Activated T-cell treated with anti-CD3 and anti-CD28 coated beads, Interleukin-2, amount 50 U/mL, for 48 hours (primary cell): ENCODE measurements at places on chromosomes 12 and 14.

GRCh38 chr12:10368206-10369171 lies 21.4 kb downstream of the KLRK1 start:
- no peak for DNase-seq

- DNase-seq = no peak
Measured at GRCh38 chr12:59164991-59165718, 244.9 kb upstream of the LRIG3 start.

GRCh38 chr12:16036073-16036472 lies 124.9 kb downstream of the DERA start:
- no peak for DNase-seq

GRCh38 chr14:89388853-89389252 lies 28.2 kb downstream of the FOXN3 start:
- no peak for DNase-seq

GRCh38 chr12:106343214-106343528 lies 14.4 kb upstream of the POLR3B start:
- no peak for DNase-seq

DNA sequence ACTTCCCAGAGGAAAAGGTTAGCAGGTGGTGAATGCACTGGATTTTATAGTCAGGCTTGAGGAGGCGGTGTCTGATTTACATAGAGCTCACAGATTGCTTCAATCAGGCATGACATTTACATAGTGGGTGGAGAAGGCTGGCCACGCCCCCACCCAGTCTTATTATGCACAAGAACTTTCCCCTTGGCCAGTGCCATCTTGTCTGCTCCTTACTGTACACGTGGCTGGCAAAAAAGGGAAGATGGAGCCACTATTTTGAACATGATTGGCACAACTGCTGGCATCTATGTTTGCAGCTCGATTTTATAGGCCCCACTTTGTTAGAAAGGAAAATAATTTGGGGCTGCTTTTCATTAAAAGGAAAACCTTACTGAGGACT lies 10.9 kb upstream of the LGMN start:
- DNase-seq = no peak

DNA sequence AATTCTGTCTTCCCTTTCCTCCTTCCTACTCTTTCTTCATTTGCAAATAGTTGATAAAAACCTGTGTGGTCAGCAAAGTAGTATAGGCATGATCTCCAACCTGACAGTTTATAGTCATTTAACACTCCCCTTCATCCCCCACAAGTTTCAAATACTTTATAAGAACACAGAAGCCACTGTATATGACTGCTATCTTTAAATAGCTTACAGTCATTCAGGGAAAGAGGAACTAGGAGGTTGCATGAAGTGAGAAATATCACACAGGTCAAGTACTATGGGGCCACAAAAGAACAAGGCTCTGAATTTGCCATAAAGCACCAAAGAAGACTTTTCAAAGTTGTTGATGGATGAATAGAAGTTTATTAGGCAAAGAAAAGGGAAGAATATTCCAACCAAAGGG lies 431.3 kb downstream of the NPAS3 start:
- no peak for DNase-seq

GRCh38 chr12:115070313-115070712 lies 386.3 kb upstream of the TBX3 start:
- DNase-seq = no peak

DNA sequence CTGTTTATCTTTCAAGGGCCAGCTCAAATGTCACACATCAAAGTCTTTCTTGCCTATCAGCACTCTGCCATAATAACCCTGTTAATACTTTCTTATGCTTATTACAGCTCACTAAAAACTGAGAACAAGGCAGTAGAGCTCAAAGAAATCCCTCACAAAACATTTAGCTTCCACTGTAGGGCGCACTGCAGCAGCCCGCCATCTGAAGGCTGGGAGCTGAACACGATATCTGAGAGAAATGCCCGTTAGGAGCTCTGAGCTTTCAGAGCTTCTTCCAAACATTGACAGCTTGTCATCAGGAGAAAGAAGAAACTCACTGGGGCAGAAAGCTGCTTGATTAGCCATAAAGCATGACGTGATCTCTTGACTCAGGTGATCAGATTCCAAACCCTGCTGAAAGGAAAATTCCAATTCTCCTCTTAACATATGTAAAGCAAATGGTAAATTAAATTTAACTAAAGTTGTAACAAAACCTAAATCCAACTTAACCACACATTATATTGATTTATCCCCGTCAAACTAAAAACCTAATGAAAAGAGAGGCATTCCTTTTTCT lies 175.7 kb downstream of the C12orf50 start:
- DNase-seq = no peak

- no peak for DNase-seq
Measured at GRCh38 chr14:105917933-105918436, 391.6 kb downstream of the TMEM121 start.

DNA sequence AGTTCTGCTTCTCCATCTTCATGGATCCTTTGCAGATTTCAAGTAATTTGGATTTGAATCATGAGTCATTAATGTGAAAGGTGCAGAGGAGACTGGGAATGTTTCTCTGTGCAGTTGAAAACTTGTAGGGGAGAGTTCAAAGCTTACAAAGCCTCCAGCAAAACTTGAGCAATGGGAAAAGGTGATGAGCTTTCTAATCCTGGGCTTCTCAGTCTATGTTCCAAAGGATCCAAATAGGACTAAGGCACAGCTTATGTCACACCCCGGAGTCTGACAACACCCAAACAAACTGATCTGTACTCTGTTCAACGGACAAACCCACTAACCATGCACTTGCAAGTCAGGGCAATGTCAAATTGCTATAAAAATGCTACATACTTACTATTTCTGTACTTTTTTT lies 134.8 kb downstream of the DUSP6 start:
- DNase-seq = no peak

DNA sequence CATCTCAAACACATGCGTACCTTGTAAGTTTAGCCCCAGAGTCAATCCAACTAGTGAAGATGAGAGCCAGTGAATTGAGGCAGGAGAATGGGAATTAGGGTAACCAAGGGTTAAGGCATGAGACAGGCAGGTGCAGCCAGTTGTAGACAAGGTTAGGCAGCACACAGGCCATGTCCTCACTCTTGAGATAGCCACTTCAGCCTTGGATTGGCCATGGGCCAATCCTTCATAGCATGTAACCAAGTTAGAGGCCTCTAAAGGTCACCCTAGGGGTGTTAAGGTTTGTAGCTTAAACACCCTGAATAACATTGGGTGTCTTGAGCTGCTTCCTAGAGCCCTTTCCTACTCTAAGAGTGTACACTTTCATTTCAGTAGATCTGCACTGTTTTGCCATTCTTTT lies 208.2 kb upstream of the RBM19 start:
- DNase-seq = no peak

DNA sequence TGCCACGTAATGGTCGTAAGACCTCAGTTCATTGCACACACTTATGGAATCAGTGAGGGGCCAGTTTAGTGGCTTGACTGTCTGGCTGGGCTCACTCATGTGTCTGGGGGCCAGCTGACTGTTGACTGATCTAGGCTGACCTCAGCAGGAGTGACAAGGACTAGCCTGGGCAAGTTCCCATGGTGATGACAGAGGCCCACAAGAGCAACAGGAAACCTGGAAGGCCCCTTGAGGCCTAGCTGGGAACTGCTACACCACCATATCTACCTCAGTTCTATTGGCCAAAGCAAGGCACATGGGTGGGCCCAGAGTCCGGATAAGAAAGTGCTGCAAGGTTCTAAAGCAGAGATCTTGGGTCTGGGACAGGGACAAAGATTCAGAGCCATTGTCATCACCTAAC lies 21.3 kb upstream of the RFLNA start:
- peak; percentile 27 for DNase-seq

DNA sequence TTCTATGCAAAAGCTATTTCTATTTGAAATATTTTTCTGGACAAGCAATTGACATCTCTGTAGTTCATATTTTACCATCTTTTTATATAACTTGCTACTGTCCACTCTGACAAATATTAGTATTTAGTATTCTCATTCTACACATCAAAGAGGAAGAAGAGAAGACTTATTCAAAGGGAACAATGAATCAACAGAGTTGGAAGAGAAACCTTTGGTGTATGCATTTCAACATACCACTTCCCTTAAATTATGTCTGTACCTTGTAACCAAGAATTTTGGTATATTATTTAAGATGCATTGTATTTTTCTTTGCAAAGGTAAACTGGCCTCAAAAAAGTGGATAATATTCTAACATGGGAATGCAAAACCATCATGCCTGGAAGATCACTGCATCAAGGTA lies 72.1 kb upstream of the DUSP6 start:
- DNase-seq = no peak

DNA sequence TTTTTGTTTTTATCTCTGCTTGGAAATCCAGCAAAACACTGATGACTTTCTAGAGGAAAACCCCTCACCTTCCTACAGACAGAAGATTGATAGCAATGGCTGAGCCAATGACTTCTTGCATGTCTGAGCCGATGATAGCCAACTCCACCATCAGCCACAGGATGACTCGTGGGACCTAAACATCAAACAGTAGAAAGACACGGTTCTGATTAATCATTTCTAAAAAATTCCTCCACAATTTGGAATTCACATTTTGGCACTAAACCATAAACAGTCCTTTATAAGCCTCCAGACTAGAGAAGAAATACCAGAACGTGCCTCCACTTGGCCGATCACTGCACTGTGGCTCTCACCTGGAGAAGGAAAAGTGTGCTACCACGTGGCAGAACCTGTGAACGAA lies 25.9 kb downstream of the SLC11A2 start:
- DNase-seq = no peak

DNA sequence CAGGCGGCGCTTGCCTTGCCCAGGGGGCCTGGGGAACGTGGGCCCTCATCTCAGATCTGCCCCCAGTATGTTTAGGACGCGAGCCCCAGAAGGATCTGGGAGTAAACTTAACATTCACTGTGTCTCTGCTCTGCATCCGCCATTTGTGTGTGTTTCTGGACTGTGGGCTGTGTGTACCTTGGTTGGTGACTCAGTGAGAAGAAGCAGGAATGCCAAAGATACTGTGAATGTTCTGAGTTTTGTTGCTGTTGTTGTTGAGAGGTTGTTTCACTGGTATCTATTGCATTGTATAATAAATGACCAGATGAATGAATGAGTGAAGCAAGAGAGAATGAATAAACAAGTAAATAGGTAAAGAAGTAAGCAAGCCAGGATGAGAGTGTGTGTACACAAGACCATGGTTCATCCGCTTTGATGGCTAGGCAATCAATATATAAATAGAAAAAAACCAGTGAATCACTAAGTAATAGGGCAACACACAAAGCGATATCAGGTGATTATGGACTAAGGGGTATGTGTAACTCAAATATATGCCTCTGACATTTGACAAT lies 20.5 kb downstream of the MEG3 start:
- no peak for DNase-seq

DNA sequence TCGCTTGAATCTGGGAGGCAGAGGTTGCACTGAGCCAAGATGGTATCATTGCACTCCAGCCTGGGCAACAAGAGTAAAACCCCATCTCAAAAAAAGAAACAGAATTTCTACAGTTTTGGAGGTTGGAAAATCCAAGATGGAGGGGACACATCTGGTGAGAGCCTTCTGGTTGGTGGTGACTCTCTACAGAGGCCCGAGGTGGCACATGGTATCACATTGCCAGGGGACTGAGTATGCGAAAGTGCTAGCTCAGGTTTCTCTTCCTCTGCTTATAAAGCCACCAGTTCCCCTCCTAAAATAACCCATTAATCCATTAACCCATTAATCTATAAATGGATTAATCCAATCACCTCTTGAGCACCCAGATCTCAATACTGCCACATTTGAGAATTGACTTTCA lies 70.8 kb upstream of the DACT1 start:
- DNase-seq = no peak

GRCh38 chr14:50335389-50335788 lies 23.3 kb downstream of the DMAC2L start:
- DNase-seq = no peak

DNA sequence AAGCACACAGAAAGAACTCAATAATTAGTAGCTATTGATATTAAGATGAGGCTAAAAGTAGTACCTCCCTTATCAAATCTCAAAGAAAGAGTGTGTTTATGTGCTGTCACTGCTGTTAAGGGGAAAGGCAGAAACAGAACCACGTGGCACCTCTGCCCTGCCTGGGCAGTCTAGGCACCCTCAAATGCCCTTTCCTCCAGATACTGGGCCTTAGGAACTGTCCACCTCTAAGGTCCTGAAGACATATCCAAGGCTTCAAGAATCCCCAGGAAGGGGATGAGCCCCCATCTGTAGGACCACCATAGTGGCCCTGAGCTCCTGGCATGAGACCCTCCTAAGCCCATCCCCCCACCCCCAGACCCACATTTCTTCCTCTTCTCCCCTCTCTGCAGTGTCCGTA lies 29.1 kb downstream of the NGB start:
- no peak for DNase-seq

- peak; percentile 49 for DNase-seq
Measured at GRCh38 chr14:90495357-90496276, 98.8 kb downstream of the CALM1 start.

GRCh38 chr12:108860443-108860842 lies 3.1 kb upstream of the SSH1 start:
- no peak for DNase-seq

GRCh38 chr14:57634335-57634734 lies 140.7 kb upstream of the CCDC198 start:
- no peak for DNase-seq

- DNase-seq = no peak
Measured at GRCh38 chr12:49917166-49917787, 13.6 kb upstream of the FAIM2 start.

DNA sequence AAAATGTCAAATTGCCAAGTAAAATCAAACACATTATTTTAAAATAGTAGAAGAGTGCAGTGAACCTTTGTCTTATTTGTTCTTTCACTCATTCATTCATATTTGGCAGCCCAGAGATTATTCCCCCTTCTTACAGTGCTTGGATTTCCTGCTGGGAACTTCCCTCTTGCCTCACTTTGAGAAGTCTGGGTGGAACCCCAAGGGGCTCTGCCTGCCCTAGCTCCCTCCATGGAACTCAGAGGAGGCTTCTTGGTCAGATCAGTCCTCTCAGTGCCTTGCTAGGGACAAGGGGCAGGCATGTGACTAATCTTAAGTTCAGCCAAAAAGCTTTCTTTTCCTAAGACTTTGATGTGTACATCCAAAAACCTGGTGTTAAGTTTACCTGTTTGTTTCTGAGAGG lies 84.7 kb upstream of the OVCH1 start:
- DNase-seq = no peak
